ENCODE measurements at places on chromosomes 4 and X.

DNA sequence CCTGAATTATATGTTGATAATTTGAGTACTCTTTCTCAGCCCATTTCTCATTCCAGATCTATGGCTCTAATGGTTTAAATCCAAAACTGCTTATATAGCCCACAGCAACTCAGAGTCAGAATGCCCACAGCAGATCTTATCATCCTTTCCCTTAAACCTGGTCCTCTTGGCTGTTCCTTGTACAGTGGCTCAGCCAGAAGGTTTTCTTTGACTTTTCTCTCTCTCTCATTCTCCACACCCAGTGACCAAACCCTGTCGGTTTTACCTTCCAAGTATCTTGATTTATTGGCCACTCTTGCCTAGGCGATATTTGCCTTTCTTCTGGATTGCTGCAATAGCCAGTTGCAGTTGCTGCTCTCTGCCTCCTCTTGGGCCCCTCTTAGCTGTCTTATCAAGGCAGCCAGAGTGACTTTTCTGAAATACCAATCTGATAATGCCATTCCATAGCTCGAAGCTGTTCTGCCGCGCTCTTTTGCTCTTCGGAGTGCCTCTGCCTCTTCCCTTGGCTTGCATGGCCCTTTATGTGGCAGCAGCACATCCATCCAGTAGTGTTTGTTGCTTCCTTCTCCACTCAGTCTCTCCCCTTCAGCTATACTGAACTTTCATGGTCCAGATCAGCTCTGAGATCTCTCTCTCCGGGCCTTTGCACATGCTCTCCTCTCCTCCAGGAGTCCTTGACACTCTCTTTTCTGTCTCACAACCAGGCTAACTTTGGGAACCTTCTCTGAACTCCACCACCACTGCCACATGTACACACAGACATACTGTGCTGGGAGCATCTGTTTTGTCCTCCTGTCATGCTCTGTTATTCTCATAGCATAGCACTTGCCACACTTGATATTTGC lies 11.8 kb downstream of the GAB1 start:
- no peak for DNase-seq

DNA sequence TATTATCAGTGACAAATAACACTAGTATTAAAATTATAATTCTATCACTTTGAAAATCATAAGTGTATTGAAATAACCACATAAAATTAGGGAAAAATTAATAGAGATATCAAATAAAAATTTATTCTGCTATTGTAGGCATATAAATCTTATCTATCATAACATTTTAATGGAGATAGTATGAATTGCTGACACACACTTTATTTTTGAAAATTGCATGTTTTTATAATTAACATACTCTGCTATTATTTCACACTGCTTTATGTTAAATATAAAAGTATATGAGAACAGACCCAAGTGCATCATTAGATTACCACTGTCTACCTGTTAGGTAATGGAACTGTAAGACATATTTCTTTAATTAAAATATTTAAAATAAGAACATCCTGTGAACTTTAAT lies 2150.2 kb downstream of the ARAP2 start:
- no peak for DNase-seq

DNA sequence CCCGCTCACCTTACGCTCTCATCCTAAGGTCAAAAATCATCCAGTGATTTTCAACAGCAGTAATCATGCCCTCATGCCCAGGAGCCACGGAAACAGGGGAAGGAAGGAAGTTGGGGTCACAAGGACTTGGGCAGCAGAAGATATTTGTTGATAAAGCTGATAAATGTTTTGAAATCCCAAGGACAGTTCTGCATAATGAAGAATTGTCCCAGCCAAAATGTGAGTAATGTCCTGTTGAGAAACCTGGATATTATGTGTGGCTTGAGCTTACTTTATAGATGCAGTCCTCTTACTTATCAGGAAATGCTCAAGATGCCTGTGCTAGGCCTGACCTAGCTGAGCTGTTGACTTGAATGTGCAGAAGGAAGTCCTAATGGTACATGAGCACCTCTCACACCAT lies 263.0 kb upstream of the ZFP42 start:
- DNase-seq: no peak

DNA sequence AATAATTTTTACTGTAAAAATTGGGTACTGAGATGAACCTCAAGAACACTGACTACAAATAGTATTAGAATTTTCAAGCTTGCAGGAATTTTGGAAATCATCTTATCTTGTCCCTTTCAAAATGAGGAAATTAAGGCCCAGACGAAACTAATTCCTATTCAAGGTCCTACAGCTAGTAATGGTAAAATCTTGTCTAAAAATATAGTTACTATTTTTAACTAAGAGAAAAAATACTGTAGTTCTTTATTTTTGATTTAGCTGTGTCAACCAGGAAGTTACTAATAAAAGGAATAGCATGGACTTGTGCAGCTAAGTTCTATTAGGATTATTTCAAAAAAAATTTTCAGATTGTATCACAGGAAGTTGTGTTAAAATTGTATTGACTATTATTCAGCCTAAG lies 12.7 kb downstream of the PRIMPOL start:
- no peak for DNase-seq

GRCh38 chr4:26162101-26162500 lies 158.7 kb upstream of the RBPJ start:
- DNase-seq: no peak

DNA sequence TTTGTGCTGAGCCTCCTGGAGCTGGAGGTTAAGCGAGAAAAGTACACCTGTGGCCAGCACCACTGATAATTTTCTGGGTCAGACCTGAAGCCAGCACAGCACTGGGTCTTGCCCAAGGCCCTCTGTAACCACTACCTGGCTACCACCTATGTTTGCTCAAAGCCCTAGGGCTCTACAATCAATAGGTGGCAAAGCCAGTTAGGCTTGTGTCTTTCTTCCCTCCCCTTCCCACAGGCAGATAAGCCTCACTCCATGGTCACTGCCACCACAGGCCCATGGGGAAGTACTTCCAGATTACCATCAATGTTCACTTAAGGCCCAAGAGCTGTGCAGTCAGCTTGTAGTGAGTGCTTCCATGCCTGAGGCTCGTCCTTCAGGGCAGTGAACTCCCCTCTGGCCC lies 35.2 kb upstream of the ARMCX4 start:
- DNase-seq: no peak

GRCh38 chr4:136036744-136037143 lies 1495.5 kb downstream of the PCDH18 start:
- DNase-seq: no peak

DNA sequence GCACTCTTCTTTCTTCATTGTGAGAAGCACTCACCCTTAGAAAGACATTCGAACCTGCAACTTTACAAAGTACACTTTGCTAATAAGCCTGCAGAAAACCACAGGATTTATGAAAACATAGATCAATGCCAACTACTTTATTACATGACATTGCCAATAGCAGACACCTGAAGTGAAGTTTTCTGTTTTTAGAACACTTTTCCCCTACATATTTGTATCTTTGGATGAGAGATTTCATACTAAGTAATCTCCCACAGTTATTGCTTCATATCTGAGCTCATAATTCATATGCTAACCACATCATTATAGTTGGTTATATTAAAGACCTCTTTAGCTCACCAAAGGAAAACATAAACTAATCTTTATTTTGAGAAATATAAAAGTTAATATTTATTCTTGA lies 276.5 kb upstream of the CTSO start:
- no peak for DNase-seq

DNA sequence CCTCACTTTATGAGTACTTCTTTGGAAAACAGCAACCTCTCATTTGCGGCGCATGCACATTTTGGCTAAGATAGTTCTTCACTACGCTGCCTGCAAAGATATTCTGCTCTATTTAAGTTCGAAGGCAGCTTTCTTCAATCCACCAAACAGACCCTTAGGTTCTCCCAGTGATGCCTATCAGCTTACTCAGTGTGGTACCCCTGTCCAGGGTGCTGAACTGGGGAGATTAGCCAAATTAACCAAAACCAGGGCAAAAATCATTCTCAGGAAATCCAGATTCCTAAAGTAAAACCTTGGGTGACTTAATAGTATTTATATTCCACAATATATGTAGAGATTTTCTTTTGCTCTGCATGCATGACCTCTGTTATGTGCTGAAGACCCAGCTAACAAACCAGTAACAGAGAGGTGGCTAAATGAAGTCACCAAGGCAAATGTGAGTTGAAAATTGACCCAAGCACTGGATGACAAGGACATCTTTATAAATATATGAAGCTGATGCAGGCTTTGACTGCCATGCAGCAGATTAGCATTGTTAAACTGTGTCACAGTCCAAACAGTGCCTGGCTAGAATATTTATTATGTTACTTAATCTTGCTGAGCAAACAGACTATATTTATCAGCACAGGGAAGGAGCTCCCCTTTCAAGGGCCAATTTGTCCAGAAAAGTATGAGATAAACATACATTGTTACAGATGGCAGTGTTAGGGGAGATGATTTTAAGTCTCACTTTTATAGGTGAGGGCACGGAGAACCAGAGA lies 418.2 kb downstream of the STIM2 start:
- DNase-seq: no peak

Measured in stimulated activated CD4-positive, alpha-beta T cell treated with anti-CD3 and anti-CD28 coated beads, Interleukin-2, amount 100 ng/mL, for 24 hours (primary cell).